Spleen (tissue), 13 donors: ENCODE measurements at places on chromosomes 7 and 10. TPM values are rescaled to one million over a fixed set of nuclear protein-coding genes. Genes with fewer than 3 reads are reported as not detected.

Gene OR13A1
- 3.8 TPM for polyA plus RNA-seq

Gene GJD4
- 0.10 TPM for polyA plus RNA-seq

GRCh38 chr10:28793482-28793881, 116.2 kb downstream of the BAMBI start:
- no peak for DNase-seq

GRCh38 chr10:104013489-104013888, 46.5 kb downstream of the SLK start:
- DNase-seq: no peak

Gene NRP1
- polyA plus RNA-seq: 7.3 TPM

DNA sequence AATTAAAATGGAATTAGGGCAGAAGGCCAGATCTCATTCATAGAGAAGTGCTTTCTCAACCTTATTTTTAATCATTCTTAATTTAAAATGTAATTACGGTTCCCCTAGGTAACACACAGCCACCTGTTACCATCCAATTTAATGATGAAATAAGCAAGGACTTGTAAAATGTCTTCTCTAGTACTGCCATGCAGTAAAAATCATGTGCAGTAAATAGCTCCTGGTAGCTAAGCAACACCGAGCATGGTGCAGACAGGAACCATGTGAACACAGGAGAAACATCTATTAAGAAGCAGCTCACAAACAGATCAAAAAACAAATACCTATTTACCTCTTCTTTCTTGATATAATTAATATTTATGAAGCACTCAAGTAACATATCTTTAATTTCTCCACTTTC, 15.1 kb downstream of the NCAPG2 start:
- no peak for DNase-seq
